Hematopoietic multipotent progenitor cell treated with erythropoietin and hydrocortisone succinate and interleukin-3 and kit ligand, for 15 days (in vitro differentiated cells): ENCODE measurements at places on chromosomes 2 and 18.

DNA sequence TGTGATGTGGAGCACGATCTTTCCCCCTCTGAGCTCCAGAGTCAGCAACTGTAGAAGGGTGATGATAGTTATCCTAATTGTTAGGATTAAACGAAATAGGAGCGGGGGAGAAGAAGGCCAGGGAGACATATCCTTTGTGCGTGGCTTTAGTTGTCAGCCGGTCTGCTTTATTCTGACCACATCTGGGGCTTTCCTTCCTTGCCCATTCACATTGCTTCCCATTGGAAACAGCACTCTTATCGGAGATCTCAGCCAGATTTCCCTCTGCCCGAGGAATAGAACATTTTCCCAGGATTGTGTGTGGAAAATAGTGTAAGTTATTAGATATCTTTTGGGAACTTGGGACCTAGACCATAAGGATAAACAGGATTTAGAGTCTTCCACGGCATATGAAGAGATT is 1.5 kb downstream of the RALB start:
- no peak for DNase-seq

- no peak for DNase-seq
Observed at GRCh38 chr2:73516033-73516432, 126.2 kb downstream of the NAT8 start.

GRCh38 chr2:239499726-239500573 is 99.1 kb upstream of the HDAC4 start:
- no peak for DNase-seq

- DNase-seq, result no peak
Observed at GRCh38 chr2:8643996-8644356, 37.9 kb upstream of the ID2 start.

- no peak for DNase-seq
Observed at GRCh38 chr2:77149565-77149964, 372.6 kb downstream of the LRRTM4 start.
